A549 treated with Hydrocortisone at 1 μM for 4 hours (cell line): ENCODE measurements at places on chromosomes 11 and 22. TPM values are rescaled to one million over a fixed set of nuclear protein-coding genes. Genes with fewer than 3 reads are reported as not detected.

CDKN1C gene
- total RNA-seq, result 7.0 to 10.9 TPM (median 7.9 TPM) in 5 replicates

APOA4 gene
- total RNA-seq, result not detected in 5 replicates

RBMXL2 gene
- not detected in 5 replicates for total RNA-seq

OR8G5 gene
- total RNA-seq, result not detected in 5 replicates

SAA1 gene
- 2.4 to 4.0 TPM (median 3.4 TPM) in 5 replicates for total RNA-seq

SLC22A6 gene
- total RNA-seq, result not detected in 5 replicates

MS4A3 gene
- not detected in 5 replicates for total RNA-seq

INPPL1 gene
- total RNA-seq, result 58.6 to 72.2 TPM (median 68.1 TPM) in 5 replicates

SNRPD3 gene
- total RNA-seq, result 139 to 210 TPM (median 147 TPM) in 5 replicates

DUSP18 gene
- 3.9 to 5.9 TPM (median 5.5 TPM) in 5 replicates for total RNA-seq

SLC15A3 gene
- total RNA-seq, result not detected in 5 replicates

BBOX1 gene
- total RNA-seq, result 0.06 to 0.08 TPM in 2 of 5 replicates, not detected in the others
